Chondrocyte (in vitro differentiated cells): ENCODE measurements at places on chromosomes 6 and 20. TPM values are rescaled to one million over a fixed set of nuclear protein-coding genes. Genes with fewer than 3 reads are reported as not detected.

The BIRC7 gene
- total RNA-seq, result 0.50 to 0.51 TPM in 2 of 3 replicates, not detected in the other

The COL12A1 gene
- total RNA-seq, result 1,995 to 2,753 TPM (median 2,073 TPM) in 3 replicates

The DEFB132 gene
- not detected in 3 replicates for total RNA-seq

The SOBP gene
- 6.6 to 9.8 TPM (median 6.7 TPM) in 3 replicates for total RNA-seq

The GHRH gene
- total RNA-seq, result not detected in 3 replicates

The SLC39A7 gene
- total RNA-seq, result 222 to 238 TPM (median 225 TPM) in 3 replicates

The THEMIS gene
- not detected in 3 replicates for total RNA-seq

The DPM1 gene
- 37.7 to 40.5 TPM (median 39.9 TPM) in 3 replicates for total RNA-seq

The CALHM5 gene
- 9.7 to 10.8 TPM (median 10.4 TPM) in 3 replicates for total RNA-seq

The GRIK2 gene
- total RNA-seq, result 8.2 to 15.8 TPM (median 8.3 TPM) in 3 replicates

The ZNF311 gene
- total RNA-seq, result 0.41 to 0.80 TPM (median 0.52 TPM) in 3 replicates

The SAMHD1 gene
- 15.5 to 21.8 TPM (median 17.3 TPM) in 3 replicates for total RNA-seq

The NR2E1 gene
- total RNA-seq, result not detected in 3 replicates

The IPCEF1 gene
- not detected in 3 replicates for total RNA-seq

The DEFB121 gene
- total RNA-seq, result not detected in 3 replicates

The TPX2 gene
- total RNA-seq, result 20.2 to 51.0 TPM (median 49.6 TPM) in 3 replicates

The SOX12 gene
- total RNA-seq, result 34.3 to 40.4 TPM (median 39.6 TPM) in 3 replicates

The ZNF391 gene
- 4.1 to 5.0 TPM (median 4.5 TPM) in 3 replicates for total RNA-seq

The SLC22A7 gene
- not detected in 3 replicates for total RNA-seq

The DEF6 gene
- total RNA-seq, result 0.82 to 1.1 TPM (median 0.82 TPM) in 3 replicates

The HLA-DQA2 gene
- total RNA-seq, result not detected in 3 replicates

The GINS1 gene
- total RNA-seq, result 3.5 to 7.3 TPM (median 4.9 TPM) in 3 replicates

The CENPQ gene
- 1.8 to 6.5 TPM (median 2.6 TPM) in 3 replicates for total RNA-seq

The PDE7B gene
- total RNA-seq, result 0.05 to 0.41 TPM in 2 of 3 replicates, not detected in the other

The DLK2 gene
- total RNA-seq, result 0.29 to 1.3 TPM (median 1.1 TPM) in 3 replicates

The NRN1 gene
- total RNA-seq, result 2.5 to 3.1 TPM in 2 of 3 replicates, not detected in the other

The RHAG gene
- not detected in 3 replicates for total RNA-seq

The NNAT gene
- total RNA-seq, result 1.4 to 3.1 TPM (median 2.7 TPM) in 3 replicates

The TBC1D20 gene
- 56.2 to 64.7 TPM (median 64.0 TPM) in 3 replicates for total RNA-seq

The SALL4 gene
- total RNA-seq, result 0.17 to 0.68 TPM (median 0.26 TPM) in 3 replicates

The SMPD2 gene
- 5.3 to 7.4 TPM (median 5.6 TPM) in 3 replicates for total RNA-seq

The KCNK16 gene
- total RNA-seq, result not detected in 3 replicates

The TREML1 gene
- total RNA-seq, result not detected in 3 replicates

The MYT1 gene
- not detected in 3 replicates for total RNA-seq

The GPR63 gene
- 1.1 to 1.2 TPM (median 1.2 TPM) in 3 replicates for total RNA-seq

The ENPP4 gene
- total RNA-seq, result 3.5 to 4.9 TPM (median 4.4 TPM) in 3 replicates

The FAM83C gene
- not detected in 3 replicates for total RNA-seq

The TUBB2A gene
- total RNA-seq, result 212 to 290 TPM (median 223 TPM) in 3 replicates

The GSTA2 gene
- total RNA-seq, result not detected in 3 replicates

The C20orf204 gene
- total RNA-seq, result 0.77 to 3.3 TPM (median 0.97 TPM) in 3 replicates

The POU3F2 gene
- total RNA-seq, result 0.05 TPM in 1 of 3 replicates, not detected in the others

The VSTM2L gene
- 6.8 to 24.5 TPM (median 7.3 TPM) in 3 replicates for total RNA-seq

The PKHD1 gene
- not detected in 3 replicates for total RNA-seq

The NKAPL gene
- total RNA-seq, result not detected in 3 replicates

The EYA2 gene
- total RNA-seq, result 0.23 to 0.32 TPM in 2 of 3 replicates, not detected in the other

The BTN1A1 gene
- not detected in 3 replicates for total RNA-seq

The MTHFD1L gene
- 51.3 to 93.7 TPM (median 85.7 TPM) in 3 replicates for total RNA-seq

The SYCP2L gene
- total RNA-seq, result 2.6 to 3.6 TPM (median 3.1 TPM) in 3 replicates

The CD24 gene
- 1.3 to 2.8 TPM (median 1.8 TPM) in 3 replicates for total RNA-seq

The PGC gene
- total RNA-seq, result not detected in 3 replicates

The TTK gene
- total RNA-seq, result 3.7 to 4.4 TPM (median 3.8 TPM) in 3 replicates

The NOX3 gene
- total RNA-seq, result not detected in 3 replicates

The APCDD1L gene
- 20.7 to 26.3 TPM (median 22.5 TPM) in 3 replicates for total RNA-seq

The GABRR1 gene
- total RNA-seq, result not detected in 3 replicates

The WFDC10B gene
- total RNA-seq, result not detected in 3 replicates

The CCN2 gene
- 1,296 to 1,346 TPM (median 1,334 TPM) in 3 replicates for total RNA-seq

The TRAPPC3L gene
- total RNA-seq, result 0.19 TPM in 1 of 3 replicates, not detected in the others

The ZC2HC1B gene
- 0.46 TPM in 1 of 3 replicates, not detected in the others for total RNA-seq
